T-helper 9 cell (primary cell): ENCODE measurements at places on chromosomes 13 and 19.

DNA sequence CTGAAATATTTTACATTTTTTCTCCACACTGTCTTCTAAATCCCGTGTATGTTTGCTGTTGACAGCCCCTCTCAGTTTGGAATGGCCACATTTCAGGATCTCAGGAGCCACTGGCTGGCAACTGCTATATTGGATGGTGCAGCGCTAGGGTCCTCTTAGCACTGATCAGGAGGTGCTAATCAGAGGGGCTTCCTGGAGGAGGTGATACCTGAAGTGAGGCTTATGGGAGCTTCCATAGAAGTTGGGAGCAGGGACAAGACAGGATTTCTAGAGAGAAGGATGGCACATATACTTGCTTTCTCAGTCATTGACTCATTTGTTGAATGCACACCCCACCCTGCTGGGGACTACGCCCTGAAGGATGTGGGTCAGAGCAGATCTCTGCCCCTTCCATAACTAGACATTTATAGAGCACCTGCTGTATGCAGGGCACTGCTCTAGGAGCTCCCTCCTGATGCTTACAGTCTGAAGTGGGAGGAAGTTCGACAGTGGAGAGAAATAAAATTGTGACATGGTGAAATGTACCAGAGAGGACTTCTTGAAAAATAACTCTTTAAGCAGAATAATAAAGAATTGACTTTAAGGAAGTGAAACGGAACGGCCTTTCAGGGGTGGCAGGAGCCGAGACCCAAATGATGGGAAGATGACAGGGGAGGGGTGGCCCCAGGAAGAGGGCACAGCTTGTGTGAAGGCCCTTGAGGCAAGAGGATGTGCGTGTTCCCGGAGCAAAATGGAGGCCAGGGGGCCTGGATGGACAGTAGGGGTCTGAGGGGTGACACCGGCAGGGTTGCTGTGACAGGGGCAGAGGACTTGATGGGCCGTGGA is 13.1 kb downstream of the AP2A1 start:
- DNase-seq = no peak

GRCh38 chr13:19955873-19956559 is 2.5 kb upstream of the ZMYM2 start:
- DNase-seq = no peak

GRCh38 chr19:51185069-51185867 is 39.6 kb upstream of the CD33 start:
- DNase-seq = no peak

- DNase-seq = no peak
Measured at GRCh38 chr19:57305056-57305455, 15.2 kb upstream of the ZNF543 start.

DNA sequence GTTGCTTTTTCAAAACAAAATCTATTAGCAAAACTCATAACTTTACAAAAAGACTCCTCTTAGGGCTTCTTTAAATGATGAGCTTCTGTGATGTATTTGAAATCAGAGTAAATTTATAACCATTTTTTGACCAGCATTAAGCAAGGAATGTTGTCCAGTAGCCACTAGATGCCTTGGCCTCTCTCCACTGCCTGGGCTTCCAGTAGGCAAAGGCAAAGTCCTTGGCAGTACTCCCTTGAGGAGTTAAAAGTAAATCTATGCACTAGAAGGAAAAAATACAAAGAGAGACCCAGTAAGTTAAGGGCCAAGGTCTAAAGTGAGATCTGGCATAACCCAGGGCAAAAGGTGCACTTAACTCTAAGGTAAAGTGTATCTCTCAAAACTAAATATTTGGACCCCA is 9.5 kb downstream of the SERPINE3 start:
- no peak for DNase-seq

- no peak for DNase-seq
Measured at GRCh38 chr19:46546194-46546896, 50.7 kb upstream of the PNMA8B start.

GRCh38 chr13:71609271-71609670 is 257.7 kb downstream of the DACH1 start:
- DNase-seq = no peak

- no peak for DNase-seq
Measured at GRCh38 chr13:45332831-45333219, 8.2 kb downstream of the TPT1 start.

DNA sequence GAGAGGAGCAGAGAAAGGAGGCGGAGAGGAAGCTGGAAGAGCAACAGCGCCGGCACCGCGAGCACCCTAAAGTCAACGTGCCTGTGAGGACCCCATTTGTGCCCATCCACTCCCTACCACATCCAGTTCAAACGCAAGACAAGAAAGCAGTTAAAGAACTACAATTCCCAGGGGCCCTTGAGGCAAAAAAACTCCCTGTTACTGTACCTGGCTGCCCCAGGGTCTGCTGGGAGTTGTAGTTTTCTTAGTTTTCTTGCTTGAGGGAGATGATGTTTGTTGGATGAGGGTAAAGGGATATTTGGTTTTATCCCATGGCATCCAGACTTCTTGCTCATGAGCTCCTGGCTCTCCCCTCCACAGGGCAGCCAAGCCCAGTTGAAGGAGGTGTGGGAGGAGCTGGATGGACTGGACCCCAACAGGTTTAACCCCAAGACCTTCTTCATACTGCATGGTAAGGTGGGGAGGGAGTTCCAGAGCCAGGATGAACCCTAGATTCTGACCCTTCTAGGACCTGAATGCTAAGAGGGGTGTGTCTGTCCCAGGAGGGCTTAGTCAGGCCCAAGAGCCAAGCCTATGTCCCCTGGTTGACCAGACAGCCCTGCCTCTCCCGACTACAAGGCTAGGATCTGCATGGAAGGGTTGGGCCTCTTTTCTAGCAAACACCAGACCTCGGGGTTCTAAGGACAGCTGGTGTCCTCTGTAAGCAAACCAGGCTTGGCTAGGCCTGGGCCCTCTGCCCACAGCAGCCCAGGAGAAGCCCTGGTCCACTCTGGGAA is 13.2 kb downstream of the NUCB1 start:
- no peak for DNase-seq

GRCh38 chr19:6947745-6948144 is 60.4 kb downstream of the ADGRE1 start:
- DNase-seq = no peak
